ENCODE measurements at places on chromosomes 2 and 18. TPM values are rescaled to one million over a fixed set of nuclear protein-coding genes. Genes with fewer than 3 reads are reported as not detected.

GRCh38 chr2:209390839-209391238 is 33.0 kb upstream of the MAP2 start:
- H3K4me1 ChIP-seq: no peaks in the 10 kb centered on the region
- H3K27me3 ChIP-seq: no peaks in the 10 kb centered on the region
- H3K36me3 ChIP-seq: no peaks in the 10 kb centered on the region
- H3K4me3 ChIP-seq: no peak overlapping the region
- no peak for DNase-seq

GRCh38 chr2:98902209-98903063 is 33.6 kb downstream of the CRACDL start:
- no peaks in the 10 kb centered on the region for H3K4me1 ChIP-seq
- no peaks in the 10 kb centered on the region for H3K36me3 ChIP-seq
- H3K4me3 ChIP-seq: no peak overlapping the region
- DNase-seq: no peak
- H3K27ac ChIP-seq: no peak overlapping the region

- no peaks in the 10 kb centered on the region for H3K4me1 ChIP-seq
- H3K27me3 ChIP-seq: no peaks in the 10 kb centered on the region
- DNase-seq: peak; percentile 43
- peak overlapping the region; percentile 89 for H3K27ac ChIP-seq
- H3K4me3 ChIP-seq: no peak overlapping the region
These were observed 16.7 kb upstream of the ADI1 start for GRCh38 chr2:3535794-3536681.

Gene DCC
- total RNA-seq: 0.28 TPM

Gene GCG
- total RNA-seq: 190 TPM

Gene ARHGEF33
- 0.38 TPM for total RNA-seq

Gene TMEFF2
- total RNA-seq: not detected

Gene RESP18
- not detected for total RNA-seq
